Forelimb muscle (tissue), 1 donor: ENCODE measurements at places on chromosomes 5 and 9.

- DNase-seq: no peak
Observed at GRCh38 chr5:178340187-178340586, 107.6 kb upstream of the PHYKPL start.

DNA sequence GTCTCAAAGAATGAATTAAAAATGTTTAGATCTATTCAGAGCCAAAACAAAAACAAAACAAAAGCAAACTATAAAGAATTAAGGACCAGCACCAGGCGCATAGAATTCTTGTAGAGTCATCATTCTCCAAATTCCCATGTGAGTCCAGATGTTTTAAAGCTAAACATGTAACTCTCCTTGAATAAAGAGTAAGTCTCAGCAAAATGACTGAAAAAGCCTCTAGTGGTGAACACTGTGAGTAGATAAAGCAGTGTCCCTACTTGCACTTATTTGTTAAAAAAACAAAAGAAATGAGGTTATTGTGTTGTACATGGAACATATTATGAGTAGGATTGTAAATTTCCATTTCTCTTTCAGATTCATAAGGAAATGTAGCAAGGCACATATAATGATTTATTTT lies 44.0 kb downstream of the NNT start:
- peak; percentile 29 for DNase-seq

- no peak for DNase-seq
Observed at GRCh38 chr5:177605667-177606066, 5.7 kb downstream of the B4GALT7 start.

DNA sequence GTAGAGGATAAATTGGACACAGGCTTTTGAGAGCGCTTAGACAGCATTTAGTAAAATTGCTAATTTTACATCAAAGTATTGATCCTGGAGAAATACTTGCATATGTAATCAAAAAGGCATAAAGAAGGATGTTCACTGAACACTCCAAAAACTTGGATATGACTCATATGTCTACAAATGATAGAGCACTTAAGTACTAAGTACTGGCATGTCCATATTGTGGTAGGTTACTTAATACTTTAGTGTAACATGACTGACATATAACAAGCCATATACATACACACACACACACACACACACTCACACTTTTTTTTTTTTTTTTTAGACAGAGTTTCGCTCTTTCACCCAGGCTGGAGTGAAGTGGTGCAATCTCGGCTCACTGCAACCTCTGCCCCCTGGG lies 361.9 kb downstream of the ARHGEF28 start:
- no peak for DNase-seq

DNA sequence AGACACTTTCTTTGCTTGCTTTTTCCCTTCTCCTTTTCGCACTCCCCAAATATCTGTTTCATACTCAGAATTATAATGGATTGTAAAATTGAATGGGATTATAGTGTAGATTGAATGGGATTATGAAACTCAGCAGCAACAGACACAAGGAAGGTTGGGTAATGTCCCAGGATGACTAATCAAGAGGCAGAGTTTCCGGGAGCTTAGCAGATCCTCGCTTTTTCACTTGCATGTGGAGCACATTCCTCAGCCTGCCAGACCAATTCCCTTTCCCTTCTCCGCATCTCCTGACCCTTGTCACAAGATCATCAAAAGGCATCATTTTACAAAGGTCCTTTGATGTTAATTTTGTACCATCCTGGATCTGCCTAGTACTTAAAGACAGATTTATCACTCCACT lies 55.1 kb upstream of the SLC1A1 start:
- DNase-seq: no peak

GRCh38 chr5:82446809-82447208 lies 168.7 kb upstream of the RPS23 start:
- no peak for DNase-seq

GRCh38 chr5:14247054-14247386 lies 103.9 kb downstream of the TRIO start:
- DNase-seq: no peak

DNA sequence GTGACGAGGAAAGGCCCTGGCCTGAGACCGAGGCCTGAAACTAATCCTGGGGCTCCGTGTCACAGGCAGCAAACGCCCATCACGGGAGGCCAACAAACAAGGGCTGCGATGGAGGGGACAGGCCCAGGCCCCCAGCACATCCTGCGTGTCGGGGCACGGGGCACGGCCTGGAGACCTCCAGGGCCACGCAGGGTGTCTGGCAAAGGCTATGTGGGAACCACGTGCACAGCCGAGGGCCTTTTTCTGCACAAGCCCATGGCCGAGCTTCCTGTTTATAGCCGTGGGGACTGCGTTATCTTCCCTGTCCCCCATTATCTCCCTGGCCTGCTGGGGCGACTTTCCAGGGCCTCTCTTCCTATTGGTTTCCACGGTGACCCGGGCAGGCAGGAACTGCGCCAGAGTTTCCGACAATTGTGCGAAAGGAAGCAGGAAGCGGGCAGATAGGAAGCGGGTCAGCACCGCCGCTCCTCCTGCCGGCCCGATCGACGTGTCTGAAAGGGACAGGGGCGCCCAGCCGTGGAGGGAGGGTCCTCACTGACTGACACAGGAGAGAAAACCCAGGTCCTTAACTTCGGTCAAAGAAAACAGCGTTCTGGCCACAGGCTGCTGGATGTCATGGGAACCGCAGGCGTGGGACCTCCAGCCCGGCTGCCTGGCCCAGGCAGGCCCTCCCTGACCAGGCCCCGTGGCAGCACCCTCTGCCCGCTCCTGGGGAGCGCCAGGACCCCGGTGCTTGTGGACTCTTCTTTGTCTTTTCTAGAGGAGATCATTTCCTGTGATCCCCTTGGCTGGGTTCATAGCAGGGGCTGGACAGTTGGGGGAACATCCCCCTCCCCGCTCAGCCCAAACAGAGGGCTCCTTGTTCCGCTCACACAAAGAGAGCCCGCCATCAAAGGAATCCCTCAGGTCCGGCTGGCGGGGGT lies 29.1 kb upstream of the SEC16A start:
- no peak for DNase-seq

- no peak for DNase-seq
Observed at GRCh38 chr5:136198453-136198852, 5.5 kb upstream of the SMIM32 start.

GRCh38 chr5:94304146-94304545 lies 314.3 kb downstream of the KIAA0825 start:
- no peak for DNase-seq

DNA sequence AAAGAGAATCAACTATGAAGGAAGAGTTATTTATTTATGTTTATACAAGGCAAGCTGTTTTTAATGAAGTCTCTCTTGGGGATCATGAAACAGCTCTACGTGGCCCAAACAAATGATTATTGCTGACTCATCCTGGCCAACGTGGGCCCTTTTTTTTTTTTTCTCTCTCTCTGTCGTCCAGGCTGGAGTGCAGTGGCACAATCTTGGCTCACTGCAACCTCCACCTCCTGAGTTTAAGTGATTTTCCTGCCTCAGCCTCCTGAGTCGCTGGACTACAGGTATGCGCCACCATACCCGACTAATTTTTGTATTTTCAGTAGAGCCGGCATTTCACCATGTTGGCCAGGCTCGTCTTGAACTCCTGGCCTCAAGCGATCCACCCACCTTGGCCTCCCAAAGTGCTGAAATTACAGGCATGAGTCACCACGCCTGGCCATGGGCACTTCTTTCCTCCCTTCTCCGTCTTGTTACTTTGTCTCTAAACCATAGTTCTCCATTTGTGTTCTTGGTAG lies 98.3 kb downstream of the BASP1 start:
- no peak for DNase-seq

DNA sequence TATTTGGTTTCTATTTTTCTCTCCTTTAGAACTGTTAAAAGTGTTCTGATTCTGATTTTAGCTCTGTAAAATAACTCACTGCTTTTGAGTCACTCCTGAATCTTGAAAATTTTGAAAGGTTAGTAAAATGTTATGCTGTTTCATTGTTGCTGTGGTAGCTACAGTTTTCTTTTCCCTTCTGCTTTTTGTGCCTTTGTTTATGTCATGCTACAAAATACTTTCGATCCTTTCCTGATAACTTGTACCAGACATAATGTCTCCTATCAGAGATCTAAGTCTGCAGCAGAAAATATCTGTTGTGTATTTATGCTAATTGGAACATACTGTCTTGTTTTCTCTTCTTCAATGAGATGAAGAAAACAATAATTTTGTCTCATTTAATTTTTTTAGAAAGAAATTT lies 26.9 kb upstream of the CEP120 start:
- no peak for DNase-seq

- no peak for DNase-seq
Observed at GRCh38 chr9:27181381-27181780, 72.4 kb downstream of the TEK start.

- DNase-seq: no peak
Observed at GRCh38 chr9:121499177-121499426, 542 bp downstream of the GGTA1 start.

GRCh38 chr5:54545796-54546195 lies 28.2 kb downstream of the SNX18 start:
- DNase-seq: no peak

- no peak for DNase-seq
Observed at GRCh38 chr5:148963664-148964063, 99.2 kb downstream of the SH3TC2 start.

GRCh38 chr9:110126986-110127864 lies 80.7 kb downstream of the C9orf152 start:
- peak; percentile 81 for DNase-seq

DNA sequence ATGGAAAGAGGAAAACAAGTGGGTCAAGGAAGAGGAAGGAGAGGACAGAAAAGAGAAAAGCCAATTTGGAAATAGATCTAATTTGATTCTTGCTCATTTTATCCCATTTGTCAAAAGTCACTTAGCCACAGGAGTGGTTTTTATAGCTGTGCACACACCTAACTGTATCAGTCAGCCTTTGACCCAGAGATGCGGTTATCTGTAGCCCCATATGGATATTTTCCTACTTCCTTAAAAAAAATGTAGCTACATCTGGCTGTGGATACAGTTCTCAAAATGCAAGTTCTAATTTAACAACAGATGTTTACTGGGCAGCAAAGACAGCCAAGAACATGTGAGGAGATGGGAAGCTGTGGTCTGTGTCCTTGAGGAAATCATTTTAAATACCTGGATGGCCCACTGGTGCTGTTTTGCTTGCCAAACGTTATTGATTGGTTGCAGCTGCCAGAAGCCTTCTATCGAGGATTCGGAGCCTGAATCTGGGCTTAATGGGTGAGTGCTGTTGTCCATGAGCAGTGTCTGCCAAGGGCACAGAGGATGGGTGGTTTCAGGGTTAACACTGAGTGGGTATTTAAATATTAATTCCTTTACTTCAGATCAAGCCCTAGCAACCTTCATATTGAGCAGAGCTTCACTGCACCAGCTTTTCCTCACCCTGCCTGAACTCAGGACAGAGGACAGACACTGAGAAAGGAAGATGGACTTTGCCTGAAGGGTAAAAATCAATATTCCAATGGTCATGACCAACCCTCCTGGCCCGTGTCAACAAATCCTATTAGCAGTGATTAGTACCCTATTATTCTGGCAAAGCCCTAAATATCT lies 92.2 kb downstream of the APBA1 start:
- DNase-seq: no peak

DNA sequence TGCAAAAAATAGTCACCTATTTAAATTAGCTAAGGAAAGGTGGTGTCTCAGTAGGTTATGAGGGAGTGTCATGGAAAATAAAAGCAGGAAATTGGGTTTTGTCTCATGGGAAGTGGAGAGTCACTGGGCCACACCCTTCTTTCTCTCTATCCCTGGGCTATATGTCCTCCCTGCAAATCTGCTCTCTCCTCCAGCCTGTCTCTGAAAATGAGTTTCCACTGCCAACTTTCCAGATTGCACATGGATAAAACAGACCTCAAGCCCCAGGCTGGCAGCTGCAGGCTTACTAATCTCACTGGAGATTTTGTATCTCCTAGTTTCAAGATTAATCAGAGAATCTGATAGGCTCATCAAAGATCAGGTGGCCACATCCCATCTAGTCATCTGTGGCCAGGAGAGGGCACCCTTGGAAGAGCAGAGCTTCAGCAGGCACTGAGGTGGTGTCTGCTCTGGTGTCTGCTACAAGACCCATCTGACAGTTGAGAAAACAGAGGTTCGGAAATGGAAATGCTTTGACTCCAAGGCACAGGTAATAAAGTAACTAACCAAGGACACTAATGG lies 178.9 kb downstream of the MSX2 start:
- no peak for DNase-seq

GRCh38 chr5:139120521-139120920 lies 77.6 kb downstream of the SIL1 start:
- DNase-seq: no peak

GRCh38 chr9:73558471-73558870 lies 406.8 kb downstream of the ANXA1 start:
- DNase-seq: no peak

DNA sequence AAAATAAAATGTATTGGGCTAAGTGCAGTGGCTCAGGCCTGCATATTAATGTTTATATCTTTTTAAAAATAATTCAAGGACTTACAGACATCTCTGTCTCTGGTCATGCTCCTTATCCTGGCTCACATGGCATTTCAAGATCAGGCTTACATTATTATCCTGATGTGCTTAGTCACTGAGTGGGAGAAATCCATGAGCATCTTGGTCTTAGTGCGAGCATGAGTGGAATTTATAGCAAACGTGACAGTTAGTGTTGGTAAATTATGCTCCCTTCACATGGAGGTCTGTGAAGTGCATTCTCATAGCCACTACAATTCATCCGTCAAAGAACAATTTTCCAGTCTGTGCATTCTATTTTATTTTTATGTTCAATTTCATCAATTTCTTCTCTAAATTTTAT lies 237.8 kb upstream of the EDIL3 start:
- DNase-seq: no peak

DNA sequence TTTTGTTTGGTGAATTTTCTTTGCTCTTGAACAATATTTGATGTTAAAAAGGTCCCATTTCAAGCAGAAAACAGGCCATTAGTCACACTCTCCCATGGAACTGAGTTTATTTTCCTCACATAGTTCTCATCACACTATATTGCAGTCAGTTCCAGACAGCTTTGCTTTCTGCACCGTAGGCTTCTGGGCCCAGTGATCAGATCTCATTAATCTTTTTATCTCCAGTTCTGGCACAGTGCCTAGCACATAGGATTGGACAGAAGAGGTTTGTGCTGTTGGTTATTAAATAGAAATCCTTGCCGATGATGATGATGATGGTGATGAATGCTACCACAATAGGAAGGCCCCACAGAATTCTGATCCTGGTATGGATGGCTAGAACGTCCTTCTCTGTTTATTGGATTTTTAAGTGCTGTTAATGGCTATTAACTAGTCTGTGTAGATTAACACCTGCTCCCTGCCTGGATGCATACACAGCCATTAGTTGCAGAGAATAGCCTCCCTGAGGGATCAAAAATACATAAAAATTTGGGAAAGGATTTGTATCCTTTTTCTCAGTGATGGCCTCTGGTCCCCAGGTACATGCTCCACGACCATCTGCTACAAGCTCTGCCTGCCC lies 52.0 kb upstream of the NTRK2 start:
- no peak for DNase-seq
